KG1 (cell line): ENCODE measurements at places on chromosomes 7 and 10.

- no peak for DNase-seq
These were observed 4.7 kb upstream of the EIF5AL1 start for GRCh38 chr10:79507440-79508167.

DNA sequence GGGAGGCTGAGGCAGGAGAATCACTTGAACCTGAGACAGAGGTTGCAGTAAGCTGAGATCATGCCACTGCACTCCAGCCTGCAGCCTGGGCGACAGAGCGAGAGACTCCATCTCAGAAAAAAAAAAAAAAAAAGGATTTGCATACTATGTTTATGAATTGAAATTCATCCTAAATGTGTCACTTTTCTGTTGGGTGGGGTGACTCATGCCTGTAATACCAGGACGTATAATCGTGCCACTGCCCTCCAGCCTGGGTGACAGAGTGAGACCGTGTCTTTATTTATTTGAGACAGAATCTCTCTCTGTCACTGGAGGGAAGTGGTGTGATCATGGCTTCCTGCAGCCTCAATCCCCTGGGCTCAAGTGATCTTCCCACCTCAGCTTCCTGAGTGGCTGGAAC is 5.8 kb downstream of the ZNF212 start:
- DNase-seq: no peak

DNA sequence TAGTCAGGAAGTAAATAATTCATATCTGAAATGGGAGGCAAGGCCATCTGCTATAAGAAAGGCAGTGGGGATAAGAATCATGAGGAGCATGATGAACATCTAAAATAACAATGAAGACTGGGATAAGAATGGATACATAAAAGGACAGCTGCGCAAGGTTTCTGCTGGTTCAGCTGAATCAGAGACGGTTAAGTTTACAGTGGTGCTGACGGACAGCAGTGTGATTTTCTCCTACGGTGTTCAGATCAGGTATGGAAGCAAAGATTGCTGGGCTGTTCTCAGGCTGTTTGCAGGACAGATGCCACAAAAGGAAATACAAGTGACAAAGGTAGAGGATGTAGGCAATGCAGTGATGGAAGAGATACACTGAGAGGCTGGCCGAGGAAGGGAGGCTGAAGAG is 8.4 kb downstream of the CYCS start:
- no peak for DNase-seq

GRCh38 chr7:68807666-68808065 is 790.6 kb upstream of the AUTS2 start:
- no peak for DNase-seq

- no peak for DNase-seq
These were observed 4.8 kb downstream of the ATP6V0E2 start for GRCh38 chr7:149878523-149878921.

- DNase-seq: no peak
These were observed 132.3 kb downstream of the DPY19L1 start for GRCh38 chr7:34904987-34905386.

- no peak for DNase-seq
These were observed 50.1 kb downstream of the VOPP1 start for GRCh38 chr7:55521917-55522902.
